ENCODE measurements at places on chromosomes 4 and X.

DNA sequence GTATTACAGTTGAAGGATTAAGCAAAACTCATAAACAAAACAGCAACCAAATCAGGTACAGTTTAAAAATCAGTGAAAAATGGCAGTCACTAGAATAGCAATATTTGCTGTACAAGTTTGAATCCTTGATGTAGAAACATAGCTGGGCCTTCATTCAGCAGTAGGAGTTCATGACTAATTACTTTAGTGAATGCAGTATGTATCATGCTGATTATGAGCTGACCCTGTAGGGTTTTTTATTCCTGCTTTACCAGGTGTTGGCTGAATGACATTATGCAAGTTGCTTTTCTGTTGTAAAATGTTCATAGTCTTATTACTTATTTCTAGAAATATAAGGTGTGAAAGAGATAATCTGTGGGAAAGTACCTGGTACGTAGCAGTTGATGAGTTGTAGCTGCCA, 179.6 kb downstream of the CCSER1 start:
- DNase-seq: no peak

DNA sequence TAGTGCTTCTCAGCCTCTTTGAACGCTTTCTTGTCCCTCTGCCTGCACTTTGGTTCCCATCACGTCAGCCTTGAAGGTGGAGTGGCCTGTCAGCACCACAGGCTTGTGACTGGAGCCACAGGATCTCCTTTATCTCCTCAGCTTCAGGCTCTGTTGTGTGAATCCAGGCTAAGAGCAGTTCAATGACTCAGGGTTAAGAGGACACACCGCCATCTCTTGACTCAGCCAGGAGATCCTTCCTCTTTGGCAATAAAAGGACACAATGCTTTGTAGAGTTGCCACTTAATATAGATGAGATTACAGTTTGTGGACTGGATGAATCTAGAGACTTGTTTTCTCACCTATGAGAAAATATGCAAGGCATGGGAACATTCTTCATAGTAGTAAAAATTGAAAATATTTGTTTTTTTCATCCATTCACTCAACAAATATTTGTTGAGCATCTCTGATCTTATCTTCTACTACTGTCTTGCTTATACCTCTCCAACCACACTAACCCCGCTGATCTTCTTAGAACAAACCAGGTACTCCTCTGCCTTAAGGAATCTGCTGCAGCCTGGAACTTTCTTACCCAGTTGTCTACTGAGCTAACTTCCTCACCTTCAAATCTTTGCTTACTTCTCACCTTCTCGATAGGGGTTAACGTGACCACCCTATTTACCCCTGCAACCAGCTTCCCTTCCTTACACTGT, 62.3 kb downstream of the UCHL1 start:
- DNase-seq: no peak

- no peak for DNase-seq
Observed at GRCh38 chrX:7435822-7436221, 287.9 kb upstream of the PUDP start.

DNA sequence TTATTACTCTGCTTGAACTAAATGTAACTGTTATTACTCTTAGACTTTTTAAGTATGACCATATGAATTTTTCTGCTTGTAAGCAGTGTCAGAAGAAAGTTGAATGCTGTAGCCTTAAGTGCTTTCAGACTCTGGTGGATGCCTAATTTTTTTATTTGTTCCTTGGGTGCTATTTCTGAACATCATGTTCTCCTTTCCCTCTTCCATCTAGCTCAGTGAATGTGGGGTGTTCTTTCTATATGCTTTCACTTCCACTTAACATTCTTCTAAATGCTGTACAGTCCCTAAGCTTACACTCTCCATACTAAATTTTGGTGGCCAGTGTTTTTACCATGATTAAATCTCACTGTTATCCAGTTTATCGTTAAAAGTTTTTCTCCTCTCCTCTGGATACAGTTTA, 3.6 kb downstream of the DCK start:
- DNase-seq: no peak

GRCh38 chr4:108170631-108171338, 2.1 kb upstream of the LEF1 start:
- DNase-seq: no peak

GRCh38 chr4:8380511-8381415, 59.8 kb downstream of the ACOX3 start:
- DNase-seq: no peak

DNA sequence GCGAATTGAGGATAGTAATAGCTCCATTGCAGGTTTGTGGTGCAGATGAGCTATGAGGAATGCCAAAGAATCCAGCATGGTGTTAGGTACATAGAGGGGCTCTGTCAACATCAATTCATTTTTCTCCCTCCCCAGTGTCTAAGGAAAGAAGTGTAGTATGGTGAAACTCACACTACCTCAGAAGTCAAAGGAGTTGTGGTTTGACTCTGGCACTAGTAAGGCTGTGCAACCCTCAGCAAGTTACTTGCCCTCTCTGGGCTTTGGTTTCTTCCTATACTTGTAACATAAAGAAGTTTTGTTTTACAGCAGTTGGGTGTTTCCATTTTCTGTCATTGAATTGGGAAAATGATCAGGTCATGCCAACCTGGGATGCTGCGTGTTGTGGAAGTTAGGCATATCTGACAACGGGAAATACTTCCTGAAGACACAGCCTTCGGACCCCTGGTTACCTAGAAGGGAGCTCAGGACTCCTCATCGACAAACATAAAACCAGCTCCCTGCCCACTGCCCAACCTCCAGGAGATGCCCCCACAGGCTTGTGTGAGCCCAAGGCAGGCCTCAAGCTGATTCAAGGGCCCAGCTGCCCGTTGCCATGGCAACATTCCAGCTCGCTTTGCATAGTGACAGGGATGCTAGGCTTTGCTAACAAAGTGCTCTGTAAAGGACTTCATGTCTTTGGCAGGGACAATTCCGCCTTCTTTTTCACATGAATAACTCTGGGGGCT, 71.4 kb downstream of the RTL5 start:
- DNase-seq: no peak

DNA sequence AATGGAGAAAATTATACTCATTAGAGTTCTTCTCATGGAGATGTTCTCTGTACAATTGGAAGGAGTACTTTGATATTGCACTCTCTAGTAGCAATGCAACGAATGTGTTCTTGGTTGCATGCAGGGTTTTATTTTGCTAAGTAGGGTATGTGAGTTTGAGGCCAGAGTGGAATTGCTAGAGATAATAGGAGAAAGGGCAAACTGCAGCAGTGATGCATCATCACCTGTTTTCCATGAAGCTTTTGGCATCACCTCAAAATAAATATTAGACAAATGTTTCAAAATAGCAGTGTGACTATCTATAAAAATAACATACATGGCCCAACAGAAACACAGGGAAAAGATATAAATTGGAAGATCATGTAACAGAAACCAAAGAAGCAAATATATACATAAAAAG, 93.3 kb downstream of the TIGD2 start:
- peak; percentile 19 for DNase-seq

- no peak for DNase-seq
Observed at GRCh38 chr4:81571105-81571504, 99.4 kb upstream of the RASGEF1B start.

DNA sequence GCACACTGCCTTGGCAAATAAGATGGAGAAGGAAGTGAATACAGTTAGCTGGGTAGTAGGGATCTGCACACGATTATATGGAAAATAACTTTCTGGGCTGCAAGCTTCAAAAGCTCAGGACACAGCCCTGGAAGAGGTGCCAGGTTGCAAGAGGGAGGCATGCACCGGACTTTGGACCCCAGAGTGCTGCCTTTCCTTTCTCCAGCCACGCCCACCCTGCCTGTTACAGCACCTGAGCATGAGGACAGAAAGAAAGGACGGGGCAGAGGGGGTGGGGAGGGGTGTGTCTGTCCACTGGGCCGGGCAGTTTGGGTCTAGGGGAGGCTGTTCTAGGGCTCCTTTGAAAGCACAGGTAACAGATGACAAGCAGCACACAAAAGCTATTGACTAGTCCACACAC, 152.8 kb downstream of the ENPP6 start:
- DNase-seq: no peak

DNA sequence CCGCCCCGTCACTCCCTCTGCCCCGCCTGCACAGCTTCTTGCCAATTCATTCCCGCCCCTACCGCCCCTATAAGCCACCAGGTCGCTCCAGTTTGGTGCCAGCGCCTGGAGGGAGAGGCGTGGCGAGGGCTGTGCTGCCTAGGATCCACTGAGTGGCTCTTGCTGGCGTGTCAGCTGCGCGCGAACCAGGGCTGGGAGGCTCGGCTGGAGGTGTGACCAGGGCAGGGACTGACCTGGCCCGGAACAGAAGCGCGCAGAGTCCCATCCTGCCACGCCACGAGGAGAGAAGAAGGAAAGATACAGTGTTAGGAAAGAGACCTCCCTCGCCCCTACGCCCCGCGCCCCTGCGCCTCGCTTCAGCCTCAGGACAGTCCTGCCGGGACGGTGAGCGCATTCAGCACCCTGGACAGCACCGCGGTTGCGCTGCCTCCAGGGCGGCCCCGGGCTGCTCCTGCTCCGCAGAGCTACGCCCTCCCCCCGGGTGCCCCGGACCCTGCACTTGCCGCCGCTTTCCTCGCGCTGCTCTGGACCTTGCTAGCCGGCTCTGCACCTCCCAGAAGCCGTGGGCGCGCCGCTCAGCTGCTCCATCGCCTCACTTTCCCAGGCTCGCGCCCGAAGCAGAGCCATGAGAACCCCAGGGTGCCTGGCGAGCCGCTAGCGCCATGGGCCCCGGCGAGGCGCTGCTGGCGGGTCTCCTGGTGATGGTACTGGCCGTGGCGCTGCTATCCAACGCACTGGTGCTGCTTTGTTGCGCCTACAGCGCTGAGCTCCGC, at the start of gene GPR78:
GPR78 (plus strand) TSS at position 72 of the 773 bp plus-strand sequence; CDS start at position 663, 591 bp downstream.
- no peak for DNase-seq

GRCh38 chr4:44231006-44231405, 217.6 kb downstream of the KCTD8 start:
- peak; percentile 46 for DNase-seq

DNA sequence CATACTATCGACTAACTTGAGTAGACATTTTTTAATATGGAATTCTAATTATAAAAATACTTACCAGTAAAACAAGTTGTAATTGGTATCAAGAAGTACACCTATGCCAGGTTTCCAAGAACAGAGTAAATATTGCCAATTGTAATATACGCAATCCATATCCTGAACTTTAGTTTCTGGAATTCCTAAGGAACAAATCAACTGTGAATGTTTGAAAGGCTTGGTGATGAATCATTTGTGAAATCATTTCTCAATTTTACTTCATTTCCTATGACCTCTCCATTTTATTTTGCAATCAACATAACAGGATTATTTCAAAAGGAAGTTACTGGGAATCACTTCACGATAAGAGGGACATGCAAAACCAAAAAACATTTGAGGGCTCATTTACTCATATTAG, 3.7 kb downstream of the IL13RA2 start:
- no peak for DNase-seq

GRCh38 chrX:114626323-114626722, 42.4 kb downstream of the HTR2C start:
- no peak for DNase-seq

DNA sequence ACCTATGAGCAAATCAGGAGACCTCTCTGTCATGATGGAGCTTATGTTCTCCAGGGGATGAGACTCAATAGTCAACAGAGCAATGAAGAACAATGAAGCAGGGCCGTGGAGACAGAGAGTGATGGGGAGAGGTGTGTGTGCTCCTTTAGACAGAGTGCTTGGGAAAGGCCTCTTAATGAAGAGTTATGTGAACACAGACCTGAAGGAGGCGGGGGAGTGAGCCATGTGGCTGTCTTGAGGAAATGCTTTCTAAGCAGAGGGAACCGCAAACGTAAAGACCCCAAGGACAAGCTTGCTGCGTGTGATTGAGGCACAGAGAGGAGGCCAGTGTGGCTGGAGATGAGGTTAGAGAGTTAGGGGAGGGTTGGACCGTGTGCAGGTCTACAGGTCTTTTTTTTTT, 53.1 kb downstream of the CHRNA9 start:
- no peak for DNase-seq

- DNase-seq: no peak
Observed at GRCh38 chr4:185657699-185658098, 122.4 kb upstream of the PDLIM3 start.

GRCh38 chr4:138500869-138501268, 258.7 kb upstream of the SLC7A11 start:
- DNase-seq: no peak

DNA sequence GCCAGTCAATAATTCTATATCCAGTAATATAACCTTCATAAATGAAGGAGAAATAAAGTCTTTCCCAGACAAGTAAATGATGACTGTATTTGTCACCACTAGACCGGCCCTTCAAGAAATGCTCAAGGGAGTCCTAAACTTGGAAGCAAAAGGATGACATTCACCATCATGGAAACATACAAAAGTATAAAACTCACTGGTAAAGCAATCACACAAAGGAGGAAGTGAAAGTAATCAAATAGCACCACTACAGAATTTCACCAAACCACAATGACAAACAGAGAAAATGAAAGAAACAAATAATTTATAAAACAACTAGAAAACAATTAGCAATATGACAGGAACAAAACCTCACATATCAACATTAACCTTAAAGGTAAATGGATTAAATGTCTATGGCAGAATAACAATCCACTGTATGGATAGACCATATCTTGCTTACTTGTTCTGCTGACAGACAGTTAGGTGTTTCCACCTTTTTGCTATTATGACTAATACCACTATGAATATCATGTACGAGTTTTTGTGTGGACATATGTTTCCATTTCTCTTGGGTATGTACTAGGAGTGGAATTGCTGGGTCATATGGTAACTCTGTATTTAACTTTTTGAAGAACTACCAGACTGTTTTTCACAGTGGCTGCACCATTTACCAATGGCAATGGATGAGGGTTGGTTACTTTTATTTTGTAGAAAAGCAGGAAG, 44.9 kb downstream of the NAT8L start:
- DNase-seq: no peak

DNA sequence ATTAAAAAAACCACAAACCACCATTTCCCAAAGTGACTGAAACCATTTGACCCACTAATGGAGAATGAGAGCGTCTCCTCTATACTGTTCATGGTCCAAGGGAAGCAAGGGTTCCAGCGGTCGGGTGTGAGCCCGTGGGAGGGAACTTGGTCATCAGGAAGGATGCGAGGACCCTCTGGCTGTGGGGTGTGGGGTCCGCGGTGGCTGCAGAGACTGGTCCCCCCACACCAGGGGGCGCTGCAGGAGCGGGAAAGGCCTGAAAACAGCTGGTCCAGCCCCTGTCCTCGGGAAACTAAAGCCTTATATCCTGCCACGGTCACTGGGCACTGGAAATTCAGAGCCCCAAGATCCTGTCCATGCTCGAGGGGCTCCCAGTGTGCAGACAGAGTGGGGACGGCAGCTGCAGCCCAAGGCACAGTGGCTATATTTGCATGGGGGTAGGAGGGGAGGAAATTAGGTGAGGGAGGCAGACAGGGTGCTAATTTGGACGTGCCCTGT, 4.3 kb downstream of the BLOC1S4 start:
- DNase-seq: peak; percentile 35

Data from NCI-H748 treated with DMSO at 0.1 percent for 48 hours (cell line).